ENCODE measurements at places on chromosomes 5 and 9.

GRCh38 chr5:17434982-17435381 lies 63.0 kb upstream of the TAF11L2 start:
- no peak for DNase-seq

DNA sequence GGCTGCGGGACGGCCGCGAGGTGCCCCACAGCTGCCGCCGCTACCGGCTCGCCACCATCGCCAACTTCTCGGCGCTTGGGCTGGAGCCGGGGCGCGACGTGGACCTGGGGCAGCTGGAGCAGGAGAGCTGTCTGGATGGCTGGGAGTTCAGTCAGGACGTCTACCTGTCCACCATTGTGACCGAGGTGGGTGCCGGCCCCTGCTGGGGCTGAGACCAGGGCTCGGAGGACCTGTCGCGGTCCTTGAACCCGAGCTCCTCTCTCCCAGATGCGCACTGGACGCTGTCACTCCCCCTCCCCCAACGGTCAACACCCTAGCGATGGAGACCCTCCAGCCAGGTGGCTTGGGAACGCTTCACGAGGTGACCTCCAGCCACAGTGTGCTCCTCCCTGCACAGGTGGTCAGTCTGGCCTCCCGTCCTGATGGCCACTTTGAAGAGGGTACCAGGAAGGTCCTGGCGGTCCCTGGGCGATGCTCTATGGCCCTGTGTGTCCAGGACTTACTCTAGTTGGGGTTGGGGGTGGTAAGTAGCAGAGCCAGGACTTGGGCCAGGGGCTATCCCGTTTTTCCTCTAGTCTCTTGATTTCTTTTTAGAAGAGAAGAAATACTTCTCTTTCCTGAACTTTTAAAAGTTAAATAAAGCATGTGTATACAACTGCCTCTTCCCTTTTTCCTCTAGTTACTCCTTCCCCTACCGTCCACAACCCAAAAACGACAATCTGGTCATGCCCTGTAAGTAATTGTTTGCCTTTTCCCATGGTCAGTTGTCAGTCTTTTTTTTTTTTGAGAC lies 866 bp downstream of the SLC22A5 start:
- DNase-seq, result no peak

GRCh38 chr5:160619381-160619780 lies 197.7 kb downstream of the PTTG1 start:
- no peak for DNase-seq

DNA sequence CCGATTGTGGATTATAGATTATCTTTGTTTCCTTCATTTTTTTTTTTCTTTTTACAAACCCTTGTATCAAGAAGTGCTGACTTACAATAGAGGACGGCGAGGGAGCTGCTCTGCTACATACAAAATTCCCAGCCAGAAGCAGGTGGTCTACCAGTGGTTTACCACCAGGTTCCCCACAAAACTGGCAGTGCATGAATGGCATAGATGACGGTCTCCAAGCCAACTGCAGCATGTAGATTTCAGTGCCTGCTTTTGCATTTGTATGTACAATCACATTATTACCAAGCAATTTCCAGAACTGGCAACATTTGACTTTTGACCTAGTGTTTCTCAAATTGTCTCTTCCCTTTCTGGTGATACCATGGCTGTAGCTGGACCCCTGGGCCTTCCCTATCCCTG lies 84.0 kb downstream of the ACER2 start:
- no peak for DNase-seq

- no peak for DNase-seq
Measured at GRCh38 chr9:116100711-116101121, 52.9 kb upstream of the PAPPA start.

DNA sequence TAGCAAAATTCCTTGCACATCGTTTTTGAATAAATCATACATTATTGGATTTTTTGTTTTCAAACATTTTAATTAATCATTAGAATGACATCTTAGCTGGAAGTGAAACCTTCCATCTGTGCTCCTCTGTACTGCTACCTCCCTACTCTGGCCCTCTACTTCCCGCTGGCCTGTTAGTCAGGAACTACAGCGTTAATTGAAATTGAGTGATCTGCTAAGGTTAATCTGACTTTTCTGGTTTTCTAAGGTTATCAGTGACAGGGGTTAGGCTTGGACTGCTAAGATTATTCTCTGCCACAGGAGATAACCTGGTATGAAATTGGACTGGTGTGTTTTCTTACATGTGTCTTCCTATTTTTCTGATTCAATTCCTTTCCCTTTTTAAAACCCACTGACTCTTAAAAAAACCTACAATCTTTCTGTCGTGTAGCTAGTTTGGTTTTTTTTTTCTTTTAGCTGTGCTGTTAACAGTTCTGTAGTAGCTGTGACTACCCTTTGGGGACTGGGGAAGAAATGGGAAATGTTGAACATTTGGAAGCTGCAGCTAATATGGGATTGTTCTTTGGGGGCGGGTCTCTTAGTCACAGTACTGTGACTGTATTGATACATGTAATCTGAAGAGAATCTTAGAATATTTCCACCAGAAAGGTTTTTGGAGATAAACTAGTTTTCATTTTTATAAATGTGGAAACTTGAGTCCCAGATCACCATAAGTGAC lies 4.6 kb downstream of the KIF2A start:
- no peak for DNase-seq

DNA sequence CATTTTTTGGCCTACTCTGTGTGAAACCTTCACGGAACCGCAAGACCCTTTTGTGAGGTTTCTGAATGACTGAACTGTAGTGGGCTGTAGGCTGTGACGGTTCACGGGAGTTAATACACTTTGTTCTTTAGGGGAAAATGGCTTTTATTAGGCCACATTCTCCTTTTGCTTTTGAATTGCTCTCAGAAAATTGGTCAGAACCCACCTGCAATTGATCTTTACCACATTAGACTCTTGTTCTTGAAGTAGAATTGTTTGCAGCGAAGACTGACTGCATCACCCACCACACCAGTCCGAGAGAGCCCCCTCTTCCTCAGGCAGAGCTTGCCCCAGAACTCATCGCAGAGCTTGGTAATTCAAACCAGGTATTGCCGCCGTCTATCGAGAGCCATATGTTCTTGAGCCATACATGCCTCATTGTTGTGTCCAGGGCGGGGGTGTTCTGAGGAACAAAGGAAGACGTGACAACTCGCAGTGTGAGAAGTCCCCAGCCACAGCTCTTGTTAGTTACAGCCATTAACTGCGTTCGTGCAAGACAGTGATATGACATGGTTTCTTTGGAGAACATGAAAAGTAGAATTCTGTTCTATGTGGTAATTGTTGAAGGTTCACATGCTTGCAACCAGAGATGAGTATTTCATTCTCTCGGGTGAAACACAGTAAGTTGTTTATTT lies 166.4 kb upstream of the OTULINL start:
- DNase-seq, result no peak
